ENCODE measurements at places on chromosomes 11 and 22. TPM values are rescaled to one million over a fixed set of nuclear protein-coding genes. Genes with fewer than 3 reads are reported as not detected.

DNA sequence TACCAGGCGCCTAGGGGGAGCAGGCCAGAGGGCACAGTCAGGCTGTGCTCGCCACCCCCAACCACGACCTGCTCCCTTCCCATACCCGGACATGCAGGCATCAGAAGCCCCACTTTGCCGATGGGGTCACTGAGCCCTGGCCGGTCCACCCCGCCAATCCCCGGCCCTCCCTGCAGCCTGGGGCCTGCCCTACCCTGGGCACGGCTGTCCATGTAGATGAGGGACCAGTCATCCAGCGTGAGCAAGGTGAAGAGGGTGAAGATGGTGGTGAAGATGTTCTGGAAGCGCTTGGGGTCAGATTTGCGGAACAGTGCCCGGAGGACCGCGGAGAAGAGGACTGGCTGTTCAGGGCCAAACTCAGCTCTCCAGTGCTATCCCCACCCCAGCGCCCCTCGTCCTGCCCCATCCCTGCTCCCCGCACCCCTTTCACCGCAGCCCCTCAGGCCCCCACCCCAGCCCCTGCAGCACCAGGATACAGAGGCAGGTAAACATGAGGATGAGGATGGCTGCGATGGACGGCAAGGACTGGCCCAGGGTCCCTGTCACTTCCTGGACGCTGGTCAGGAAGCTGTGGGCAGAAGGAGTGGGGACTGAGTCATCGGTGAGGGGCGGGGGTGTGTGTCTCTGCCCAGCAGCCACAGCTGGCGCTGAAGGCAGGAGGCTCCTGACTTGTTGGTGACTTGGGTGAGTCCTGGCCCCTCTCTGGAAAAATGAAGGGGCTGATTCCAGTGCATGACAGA, 5.5 kb downstream of the CATSPER1 start:
- no peak for DNase-seq

TM7SF2 gene
- 8.6 TPM for total RNA-seq

FAM83F gene
- total RNA-seq: under 0.01 TPM

NAV2 gene
- 6.8 TPM for total RNA-seq

Measured in uterus (tissue), 4 donors.